Pericardium fibroblast (primary cell): ENCODE measurements at places on chromosomes 2 and 18. TPM values are rescaled to one million over a fixed set of nuclear protein-coding genes. Genes with fewer than 3 reads are reported as not detected.

Gene ZNF519
- 0.47 and 1.2 TPM in 2 replicates for total RNA-seq

Gene IL1RL2
- 0.58 and 1.7 TPM in 2 replicates for total RNA-seq

Gene KIF1A
- under 0.01 TPM in 1 of 2 replicates, not detected in the other for total RNA-seq

Gene SERPINB10
- 5.4 TPM in 1 of 2 replicates, not detected in the other for total RNA-seq

Gene RGPD8
- 3.9 and 4.7 TPM in 2 replicates for total RNA-seq

Gene HADHB
- 101 and 104 TPM in 2 replicates for total RNA-seq

Gene SLC14A1
- total RNA-seq = under 0.01 TPM in 1 of 2 replicates, not detected in the other

Gene C1GALT1C1L
- total RNA-seq = 0.09 and 1.4 TPM in 2 replicates

Gene HPCAL1
- total RNA-seq = 24.2 and 73.9 TPM in 2 replicates

Gene CFC1
- total RNA-seq = not detected in 2 replicates

Gene DIPK1C
- not detected in 2 replicates for total RNA-seq

Gene LIMS2
- total RNA-seq = 7.9 and 55.2 TPM in 2 replicates

Gene AKAIN1
- total RNA-seq = not detected in 2 replicates

Gene TNS1
- 63.7 and 70.1 TPM in 2 replicates for total RNA-seq

Gene AOX1
- total RNA-seq = 50.3 and 89.5 TPM in 2 replicates

Gene MYCN
- not detected in 2 replicates for total RNA-seq

Gene TMEM169
- 0.43 and 1.5 TPM in 2 replicates for total RNA-seq

Gene LAMA3
- 3.5 and 7.8 TPM in 2 replicates for total RNA-seq

Gene ACMSD
- total RNA-seq = not detected in 2 replicates

Gene MAP4K4
- total RNA-seq = 67.8 and 115 TPM in 2 replicates

Gene CRYGC
- total RNA-seq = not detected in 2 replicates

Gene UGT1A7
- total RNA-seq = not detected in 2 replicates

Gene LBX2
- 1.9 and 3.2 TPM in 2 replicates for total RNA-seq

Gene FBXO15
- total RNA-seq = 0.09 and 0.23 TPM in 2 replicates

Gene PLA2R1
- total RNA-seq = 3.1 and 15.4 TPM in 2 replicates

Gene TEKT4
- total RNA-seq = not detected in 2 replicates

Gene CCNT2
- total RNA-seq = 8.3 and 16.7 TPM in 2 replicates

Gene HNMT
- 17.0 and 39.7 TPM in 2 replicates for total RNA-seq

Gene BBS5
- 4.1 and 7.7 TPM in 2 replicates for total RNA-seq
